ENCODE measurements at places on chromosomes 5 and 9. TPM values are rescaled to one million over a fixed set of nuclear protein-coding genes. Genes with fewer than 3 reads are reported as not detected.

- DNase-seq = no peak
Observed at GRCh38 chr9:37146410-37146809, 26.0 kb downstream of the ZCCHC7 start.

The CDH9 gene
- total RNA-seq = not detected

GRCh38 chr9:77449240-77450084 lies 198.7 kb downstream of the GNA14 start:
- no peak for DNase-seq

The HTR1A gene
- total RNA-seq = not detected

The IL3 gene
- not detected for total RNA-seq

The ARSI gene
- total RNA-seq = 5.7 TPM

DNA sequence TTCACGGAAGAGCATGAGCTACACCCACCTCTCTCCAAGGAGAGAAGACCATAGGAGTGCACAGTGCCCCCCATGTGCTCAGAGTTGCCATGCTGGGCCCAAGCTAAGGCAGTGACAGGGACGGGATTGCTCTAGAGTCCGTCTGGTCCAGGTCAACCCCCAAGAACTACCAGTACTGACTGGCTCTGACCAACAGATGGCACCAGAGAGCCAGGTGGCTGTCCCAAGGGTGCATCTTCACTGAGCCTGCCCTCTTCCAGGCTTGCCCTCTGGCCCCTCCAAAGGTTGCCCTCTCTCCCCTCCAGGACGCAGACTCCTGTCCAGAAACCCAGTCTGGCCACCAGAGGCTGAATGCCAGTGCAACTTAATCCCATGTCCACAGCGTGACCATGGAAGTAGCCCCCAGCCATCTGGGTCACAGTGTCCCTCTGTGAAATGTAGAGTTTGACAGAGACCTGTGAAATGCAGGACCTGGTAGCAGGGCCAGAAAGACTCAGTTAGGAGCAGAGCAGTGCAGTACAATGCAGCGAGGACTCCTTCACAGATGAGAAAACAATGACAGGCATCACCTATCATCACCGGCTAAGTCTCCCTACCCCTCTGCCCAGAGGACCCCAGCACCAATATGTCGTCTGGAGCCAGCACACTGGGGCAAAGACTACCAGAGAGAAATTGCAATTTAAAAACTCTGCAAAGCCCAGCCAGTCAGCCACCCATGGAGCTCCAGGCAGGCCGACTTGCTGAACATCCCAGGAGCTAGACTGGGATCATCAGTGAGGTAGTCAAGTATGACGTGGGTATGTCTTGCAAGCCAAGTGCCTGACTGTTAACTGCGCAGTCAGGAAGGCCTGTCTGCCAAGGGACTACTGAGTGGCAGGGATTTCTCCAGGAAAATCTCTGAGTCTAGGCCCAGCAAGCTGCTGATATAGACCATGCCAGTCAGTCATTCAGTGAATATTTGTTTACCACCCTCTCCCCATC lies 7.7 kb upstream of the SKP1 start:
- DNase-seq = no peak

GRCh38 chr5:2747363-2748162 lies 3.9 kb downstream of the IRX2 start:
- DNase-seq = no peak

Measured in epithelial cell of proximal tubule (primary cell).